ENCODE measurements at places on chromosomes 16 and 17.

DNA sequence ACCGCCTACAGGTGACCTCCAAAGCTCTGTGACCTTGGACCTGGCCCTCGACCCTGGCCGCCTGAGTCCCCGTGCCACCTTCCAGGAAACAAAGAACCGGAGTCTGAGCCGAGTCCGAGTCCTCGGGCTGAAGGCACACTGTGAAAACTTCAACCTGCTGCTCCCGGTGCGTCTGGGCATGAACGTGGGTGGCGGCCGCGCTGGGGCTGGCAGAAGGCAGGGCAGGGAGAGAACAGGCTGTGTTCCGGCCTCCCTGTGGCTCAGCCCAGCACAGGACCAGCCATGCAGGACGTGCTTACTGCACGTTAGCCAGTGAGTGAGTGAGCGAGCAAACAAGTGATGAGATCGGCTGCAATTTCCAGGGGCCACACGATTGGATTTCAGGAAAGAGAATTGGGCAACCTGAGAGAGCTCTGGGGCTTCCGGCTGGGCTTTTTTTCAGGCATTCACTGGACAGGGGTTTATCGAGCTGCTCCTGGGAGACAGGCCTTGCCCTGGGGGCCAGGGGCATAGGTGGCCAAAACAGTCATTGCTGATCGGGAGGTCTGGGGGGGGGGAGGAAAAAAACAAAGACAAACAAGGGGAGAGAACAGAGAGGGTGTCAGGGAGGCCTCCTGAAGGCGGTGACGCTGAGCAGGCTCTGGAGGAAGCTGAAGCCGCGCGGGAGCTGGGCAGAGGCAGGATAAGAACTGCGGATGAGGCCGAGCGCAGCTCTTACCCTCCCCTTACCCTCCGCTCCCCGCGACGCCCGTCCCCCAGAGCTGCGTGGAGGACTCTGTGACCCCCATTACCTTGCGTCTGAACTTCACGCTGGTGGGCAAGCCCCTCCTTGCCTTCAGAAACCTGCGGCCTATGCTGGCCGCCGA, 16.9 kb downstream of the ITGAX start:
- DNase-seq = no peak

- DNase-seq = no peak
Observed at GRCh38 chr16:85659336-85659735, 29.4 kb downstream of the GINS2 start.

- DNase-seq = no peak
Observed at GRCh38 chr16:2813771-2814221, 3.2 kb upstream of the PRSS21 start.

- no peak for DNase-seq
Observed at GRCh38 chr16:66446737-66447136, 19.6 kb downstream of the BEAN1 start.

- no peak for DNase-seq
Observed at GRCh38 chr16:57648125-57648524, 19.7 kb downstream of the ADGRG1 start.

- DNase-seq = no peak
Observed at GRCh38 chr17:47632991-47633390, 16.7 kb upstream of the KPNB1 start.

GRCh38 chr16:68377667-68378393, 67.0 kb downstream of the PRMT7 start:
- no peak for DNase-seq

GRCh38 chr16:55426865-55427484, 52.0 kb upstream of the MMP2 start:
- no peak for DNase-seq

GRCh38 chr17:39062846-39063680, 88.4 kb downstream of the PLXDC1 start:
- DNase-seq = no peak

- no peak for DNase-seq
Observed at GRCh38 chr17:39244016-39244599, 18.4 kb upstream of the STAC2 start.

GRCh38 chr17:6936370-6937028, 59.4 kb upstream of the ALOX12 start:
- DNase-seq = no peak

- DNase-seq = no peak
Observed at GRCh38 chr16:80063713-80064069, 463.2 kb upstream of the MAF start.

- DNase-seq = no peak
Observed at GRCh38 chr17:49576088-49576916, 631 bp downstream of the NXPH3 start.

GRCh38 chr16:71846431-71846830, 655 bp downstream of the ATXN1L start:
- no peak for DNase-seq

- DNase-seq = no peak
Observed at GRCh38 chr17:79993390-79994227, 42.1 kb downstream of the TBC1D16 start.

DNA sequence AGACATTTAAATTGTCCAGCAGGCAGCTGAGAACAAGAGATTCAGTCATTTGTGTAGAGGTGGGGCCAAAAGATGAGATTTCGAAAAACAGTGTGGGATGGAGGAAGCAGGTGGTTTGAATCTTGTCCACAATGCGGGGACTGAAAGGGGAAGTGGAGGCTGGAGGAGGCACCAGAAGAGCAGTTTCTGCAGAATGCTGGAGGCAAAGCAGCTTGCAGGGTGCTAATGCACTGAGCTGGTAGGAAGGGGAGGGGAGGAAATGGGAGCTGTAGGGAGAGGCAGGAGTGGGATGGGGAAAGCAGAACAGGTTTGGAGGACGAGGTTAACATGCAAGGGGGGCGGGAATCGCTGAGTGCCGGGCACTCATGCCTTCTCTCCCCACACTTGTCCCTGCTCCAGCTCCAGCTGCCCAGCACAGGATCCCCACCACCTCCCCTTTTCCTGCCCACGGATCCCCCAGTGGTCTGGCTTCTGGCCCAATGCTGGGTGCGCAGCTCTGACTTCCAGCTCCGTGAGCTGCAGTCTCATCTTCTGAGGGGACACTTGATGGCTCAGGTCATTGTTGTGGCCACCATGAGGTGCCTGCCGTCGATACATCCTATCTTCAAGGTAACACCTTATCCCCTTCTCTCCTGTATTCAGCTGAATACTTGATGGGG, 9.4 kb downstream of the C17orf100 start:
- no peak for DNase-seq

DNA sequence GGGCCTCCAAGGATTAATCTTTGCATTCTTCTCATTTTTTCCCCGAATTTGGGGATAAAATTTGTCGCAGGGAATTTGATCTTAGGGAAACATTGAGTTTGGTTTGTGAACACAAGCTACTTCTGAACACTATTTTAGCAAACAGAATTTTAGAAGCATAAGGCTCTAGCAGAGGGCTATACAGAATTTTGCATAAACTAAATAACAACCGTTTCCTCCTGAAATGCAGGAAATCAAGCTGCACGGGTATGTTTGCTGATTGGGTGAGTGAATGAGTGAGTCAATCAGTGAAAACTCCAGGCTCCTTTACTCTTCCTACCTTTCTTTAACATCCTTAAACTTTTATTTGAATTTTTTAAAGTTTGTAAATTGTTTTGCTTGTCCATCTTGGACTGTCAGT, 81.3 kb upstream of the GNAO1 start:
- no peak for DNase-seq

DNA sequence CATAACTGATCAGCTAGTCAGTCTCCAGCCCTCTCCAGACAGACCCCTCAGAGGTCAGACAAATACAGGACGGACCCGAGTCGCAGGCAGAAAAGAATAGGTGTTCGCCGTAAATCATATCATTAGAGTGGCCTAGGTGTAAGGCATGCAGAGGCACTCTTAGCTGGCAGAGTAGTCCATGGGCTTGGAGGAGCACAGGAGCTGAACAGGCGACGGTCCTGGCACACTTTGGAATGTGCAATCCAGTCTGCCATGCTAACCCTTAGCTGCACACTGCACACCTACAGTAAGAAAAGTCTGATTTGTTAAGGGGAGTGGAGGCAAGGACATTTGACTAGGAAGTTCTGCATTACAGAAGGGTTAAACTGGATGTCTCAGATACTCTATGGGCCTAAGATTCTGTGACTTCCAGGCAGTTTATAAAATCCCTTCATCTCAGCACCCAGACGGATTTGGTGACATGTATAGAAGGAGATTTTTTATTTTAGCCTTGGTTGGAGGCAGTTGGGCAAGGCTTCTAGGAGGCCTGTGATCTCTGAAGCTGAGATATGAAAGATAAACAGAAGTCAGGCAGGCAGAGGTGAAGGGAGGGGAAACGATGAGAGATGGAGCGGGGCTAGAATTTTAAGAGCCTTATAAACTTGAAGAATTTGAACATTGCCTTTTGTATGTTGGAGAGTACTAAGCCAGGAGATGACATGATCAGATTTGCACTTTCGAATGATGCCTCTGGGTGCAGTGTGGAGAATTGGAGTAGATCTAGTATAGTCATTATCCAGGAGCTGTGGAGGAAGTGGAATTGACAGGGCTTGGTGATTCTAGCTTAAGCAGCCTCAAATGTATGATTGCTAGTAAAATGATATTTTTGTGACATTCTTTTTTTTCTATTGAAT, 34.6 kb upstream of the SLC5A11 start:
- DNase-seq = no peak

GRCh38 chr17:64057701-64058263, 37.3 kb upstream of the ICAM2 start:
- no peak for DNase-seq

GRCh38 chr17:63311416-63311937, 134.6 kb downstream of the CYB561 start:
- no peak for DNase-seq

- no peak for DNase-seq
Observed at GRCh38 chr17:13320046-13320785, 281.5 kb downstream of the HS3ST3A1 start.

- DNase-seq = no peak
Observed at GRCh38 chr17:36752096-36752888, 150.9 kb downstream of the MRM1 start.

DNA sequence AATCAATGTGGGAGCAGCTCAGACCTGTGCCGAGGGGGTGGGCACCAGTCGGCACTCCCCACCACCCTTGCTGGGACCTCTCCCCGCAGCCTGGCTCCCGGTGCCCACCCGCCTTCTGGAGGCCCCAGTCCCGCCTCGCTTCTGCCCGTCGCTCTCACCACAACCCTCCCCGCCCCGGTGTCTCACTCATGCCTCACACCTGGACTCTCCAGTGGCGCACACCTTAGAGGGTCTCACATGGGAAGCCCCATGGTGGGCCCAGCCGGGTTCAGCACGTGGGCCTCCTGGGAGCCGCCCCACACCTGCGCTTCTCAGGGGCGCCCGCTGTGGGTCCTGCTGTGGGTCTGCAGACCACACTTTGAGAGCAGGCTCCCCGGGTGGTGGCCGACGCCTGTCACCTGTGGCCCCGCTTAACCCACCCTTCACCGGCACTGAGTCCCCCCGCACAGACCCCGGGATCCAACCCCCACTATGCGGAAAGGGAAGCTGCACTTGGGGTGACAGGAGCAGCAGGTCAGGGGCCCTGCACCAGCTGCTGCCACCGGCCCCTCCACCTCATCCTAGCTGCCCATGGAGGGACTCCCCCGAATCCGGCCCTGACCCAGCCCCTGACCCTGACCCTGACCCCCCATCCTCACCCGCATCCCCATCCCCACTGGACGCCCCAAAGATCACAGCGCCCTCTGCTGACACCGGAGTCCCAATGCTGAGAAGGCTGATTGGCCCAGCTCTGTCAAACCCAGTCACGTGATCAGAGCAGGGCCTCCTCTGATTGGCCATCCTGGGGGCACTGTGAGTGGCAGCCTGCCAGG, 27.4 kb upstream of the SLC38A10 start:
- no peak for DNase-seq

GRCh38 chr16:24482681-24483202, 56.6 kb upstream of the RBBP6 start:
- no peak for DNase-seq

- DNase-seq = no peak
Observed at GRCh38 chr16:17557480-17557879, 86.7 kb upstream of the XYLT1 start.

DNA sequence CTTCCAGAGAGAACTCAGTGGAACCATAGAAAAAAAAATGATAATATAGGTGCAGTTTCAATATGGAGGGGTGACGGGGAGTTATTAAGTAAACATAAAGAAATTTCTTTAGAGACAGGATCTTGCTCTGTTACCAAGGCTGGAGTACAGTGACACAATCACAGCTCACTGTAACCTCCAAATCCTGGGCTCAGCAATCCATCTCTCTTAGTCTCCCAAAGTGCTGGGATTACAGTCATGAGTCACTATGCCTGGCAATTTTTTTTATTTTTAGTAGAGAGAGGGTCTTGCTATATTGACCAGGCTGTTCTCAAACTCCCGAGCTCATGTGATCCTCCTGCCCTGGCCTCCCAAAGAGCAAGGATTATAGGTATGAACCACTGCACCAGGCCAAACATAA, 48.8 kb downstream of the NLRC5 start:
- DNase-seq = no peak

- DNase-seq = no peak
Observed at GRCh38 chr17:82973456-82974135, 105.8 kb upstream of the METRNL start.

DNA sequence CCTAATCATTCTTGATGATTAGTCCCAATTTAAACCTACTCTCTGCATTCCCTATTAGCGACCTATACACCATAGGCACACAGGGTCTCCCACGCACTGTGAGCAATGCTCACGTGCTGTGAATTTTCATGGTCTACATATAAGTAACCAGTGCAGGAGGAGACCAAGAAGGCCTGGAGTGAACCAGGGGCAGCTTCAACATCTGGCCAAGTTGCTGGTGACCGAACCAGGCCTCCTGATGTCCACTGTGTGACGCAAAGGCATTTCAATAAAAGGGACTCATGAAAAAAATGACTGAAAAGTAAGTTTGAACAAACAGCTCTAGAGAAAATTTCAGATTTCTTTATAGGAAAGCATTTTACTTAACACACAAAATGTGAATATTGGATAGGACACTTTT, 107.0 kb downstream of the ZFHX3 start:
- no peak for DNase-seq

DNA sequence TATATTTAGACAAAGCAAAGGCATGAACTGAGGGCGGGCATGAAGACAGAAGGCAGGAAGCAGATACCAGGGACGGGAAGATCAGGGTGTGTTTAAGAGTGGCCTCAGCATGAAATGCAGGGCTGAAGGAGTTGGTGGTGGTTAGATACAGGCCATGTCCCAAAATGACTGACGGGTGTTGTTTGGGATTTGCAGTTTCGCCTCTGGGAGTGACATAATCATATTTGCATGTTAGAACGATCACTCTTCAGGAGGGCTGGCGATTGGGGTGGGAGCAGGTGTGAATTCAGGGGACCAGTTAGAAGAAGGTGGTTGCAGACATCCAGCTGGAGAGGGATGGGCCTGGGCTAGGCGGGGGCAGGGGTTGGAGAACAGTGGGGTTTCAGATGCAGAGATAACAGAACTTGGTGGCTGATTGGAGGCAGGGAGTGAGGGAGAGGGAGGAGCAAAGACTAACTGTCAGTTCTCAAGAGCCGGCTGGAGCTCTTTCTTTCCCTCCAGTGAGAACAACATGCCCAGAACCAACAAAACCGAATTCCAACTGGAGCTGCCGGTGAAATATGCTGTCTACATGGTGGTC, 27.2 kb upstream of the ITGAX start:
- no peak for DNase-seq

Measured in stimulated activated CD4-positive, alpha-beta T cell treated with anti-CD3 and anti-CD28 coated beads, Interleukin-1b, Interleukin-23, amount 100 ng/mL, for 1 hour (primary cell).